ENCODE measurements at places on chromosomes 2 and 18.

DNA sequence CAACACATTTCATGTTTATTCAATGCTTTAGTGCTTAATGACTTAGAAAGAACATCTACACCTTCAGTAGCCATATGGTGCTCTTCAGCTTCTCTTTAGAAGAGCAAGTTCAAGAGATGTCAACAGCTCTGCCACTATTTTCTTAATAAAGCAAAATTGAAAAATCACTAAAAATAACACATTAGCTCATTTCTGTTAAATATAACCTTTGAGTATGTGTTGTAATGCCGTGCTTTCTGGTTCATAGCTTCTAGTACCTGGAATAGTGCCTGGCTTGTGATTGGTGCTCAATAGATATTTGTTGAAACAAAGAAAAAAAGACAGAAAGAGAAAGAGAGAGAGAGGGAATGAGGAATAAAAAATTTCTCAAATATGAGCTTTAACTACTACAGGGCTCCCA lies 349.8 kb upstream of the SPRED2 start:
- DNase-seq = no peak

DNA sequence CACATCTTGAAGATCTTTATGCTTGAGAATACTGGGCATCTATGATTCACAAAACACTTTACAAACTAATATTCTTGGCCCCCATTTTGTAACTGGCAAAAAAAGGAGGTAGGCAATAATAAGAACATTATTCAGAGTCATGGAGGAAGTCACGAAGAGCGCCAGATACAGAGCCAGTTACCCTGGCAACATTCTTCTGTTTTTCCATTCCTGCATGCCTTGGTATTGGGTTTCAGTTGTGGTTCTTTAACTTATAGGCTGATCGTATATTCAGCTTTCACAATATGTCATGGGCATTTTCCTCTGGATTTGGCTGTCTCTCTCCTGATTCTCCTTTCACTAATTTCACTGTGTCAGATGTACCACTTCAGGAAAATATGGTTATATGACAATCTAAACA lies 234.7 kb downstream of the HRH4 start:
- DNase-seq = no peak

GRCh38 chr18:63562284-63562683 lies 20.1 kb downstream of the SERPINB12 start:
- no peak for DNase-seq

DNA sequence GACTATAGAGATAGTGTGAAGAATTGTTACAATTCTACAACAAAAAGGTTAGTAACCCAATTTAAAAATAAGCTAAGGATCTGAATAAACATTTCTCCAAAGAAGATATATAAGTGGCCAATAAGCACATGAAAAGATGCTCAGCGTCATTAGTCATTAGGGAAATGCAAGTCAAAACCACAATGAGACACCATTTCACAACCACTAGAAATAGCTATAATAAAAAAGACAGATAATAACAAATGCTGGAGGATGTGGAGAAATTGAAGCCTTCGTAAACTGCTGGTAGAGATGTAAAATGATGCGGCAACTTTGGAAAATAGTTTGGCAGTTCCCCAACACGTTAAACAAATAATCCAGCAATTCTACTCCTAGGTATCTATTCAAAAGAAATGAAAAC lies 366.5 kb upstream of the POU3F3 start:
- DNase-seq = no peak

DNA sequence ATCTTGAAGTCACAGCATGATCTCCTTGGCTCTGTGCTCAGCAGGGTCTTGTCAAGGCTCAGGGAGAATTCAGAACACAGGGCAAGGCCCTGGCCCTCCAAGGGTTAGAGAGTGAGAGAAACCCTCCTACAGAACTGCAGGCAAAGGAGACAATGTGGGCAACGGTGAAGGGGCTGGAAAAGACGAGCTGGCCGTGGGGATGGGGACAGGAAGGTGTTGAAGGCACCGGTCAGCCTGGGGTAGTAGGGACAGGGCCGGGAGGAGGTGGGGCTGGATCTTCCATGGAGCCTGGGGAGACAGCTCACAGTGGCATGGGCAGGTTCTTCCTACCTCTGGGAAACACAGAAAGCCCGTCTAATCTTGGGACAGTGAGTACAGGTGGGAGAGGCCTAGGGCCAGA lies 92.2 kb upstream of the MCFD2 start:
- DNase-seq = no peak

GRCh38 chr2:21466341-21466927 lies 342.7 kb downstream of the TDRD15 start:
- no peak for DNase-seq

- DNase-seq = no peak
These were observed 26.2 kb upstream of the SNORC start for GRCh38 chr2:232843834-232844233.

DNA sequence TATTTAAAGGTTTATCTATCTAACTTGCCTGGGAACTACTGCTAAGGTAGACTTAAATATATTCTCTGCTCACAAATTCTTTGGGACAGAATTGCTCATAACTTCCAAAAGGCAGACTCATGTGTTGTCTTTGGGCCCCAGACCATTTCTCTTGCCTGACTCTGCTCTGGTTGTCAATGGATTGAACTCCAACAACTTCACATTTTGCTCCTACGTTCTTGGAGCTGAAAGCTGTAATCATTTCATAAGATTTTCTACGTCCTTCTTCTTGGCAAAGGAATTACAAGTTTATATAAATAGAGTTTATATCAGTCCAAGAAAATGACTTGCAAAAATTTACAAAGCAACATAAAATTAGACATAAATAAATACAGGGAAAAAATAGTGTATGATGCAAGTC lies 32.9 kb upstream of the PPM1B start:
- no peak for DNase-seq

- DNase-seq = no peak
These were observed 837.7 kb downstream of the GALR1 start for GRCh38 chr18:78087338-78087737.

GRCh38 chr2:218129458-218130135 lies 3.8 kb downstream of the CXCR2 start:
- DNase-seq = no peak

DNA sequence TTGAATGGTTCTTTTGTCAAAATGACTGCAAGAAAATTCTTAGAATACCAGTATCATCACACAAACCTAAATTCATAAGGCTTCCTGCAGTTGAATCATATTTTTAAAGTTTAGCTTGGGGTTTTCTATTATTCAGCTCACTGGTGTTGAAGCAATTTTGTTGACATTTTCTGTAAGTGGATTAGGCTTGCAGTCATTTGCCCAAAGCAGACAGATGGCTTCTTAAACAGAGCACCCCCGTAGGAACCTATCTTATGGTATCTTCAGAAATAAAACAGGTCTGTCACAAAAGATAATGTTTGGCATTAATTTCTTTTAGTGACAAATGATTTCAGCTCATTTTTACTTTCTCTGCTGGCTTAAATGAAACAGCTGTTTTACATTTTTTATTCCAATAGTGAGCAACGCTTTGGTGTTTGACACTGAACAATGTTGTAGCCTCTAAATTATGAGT lies 331.1 kb downstream of the PLCL1 start:
- DNase-seq = no peak

DNA sequence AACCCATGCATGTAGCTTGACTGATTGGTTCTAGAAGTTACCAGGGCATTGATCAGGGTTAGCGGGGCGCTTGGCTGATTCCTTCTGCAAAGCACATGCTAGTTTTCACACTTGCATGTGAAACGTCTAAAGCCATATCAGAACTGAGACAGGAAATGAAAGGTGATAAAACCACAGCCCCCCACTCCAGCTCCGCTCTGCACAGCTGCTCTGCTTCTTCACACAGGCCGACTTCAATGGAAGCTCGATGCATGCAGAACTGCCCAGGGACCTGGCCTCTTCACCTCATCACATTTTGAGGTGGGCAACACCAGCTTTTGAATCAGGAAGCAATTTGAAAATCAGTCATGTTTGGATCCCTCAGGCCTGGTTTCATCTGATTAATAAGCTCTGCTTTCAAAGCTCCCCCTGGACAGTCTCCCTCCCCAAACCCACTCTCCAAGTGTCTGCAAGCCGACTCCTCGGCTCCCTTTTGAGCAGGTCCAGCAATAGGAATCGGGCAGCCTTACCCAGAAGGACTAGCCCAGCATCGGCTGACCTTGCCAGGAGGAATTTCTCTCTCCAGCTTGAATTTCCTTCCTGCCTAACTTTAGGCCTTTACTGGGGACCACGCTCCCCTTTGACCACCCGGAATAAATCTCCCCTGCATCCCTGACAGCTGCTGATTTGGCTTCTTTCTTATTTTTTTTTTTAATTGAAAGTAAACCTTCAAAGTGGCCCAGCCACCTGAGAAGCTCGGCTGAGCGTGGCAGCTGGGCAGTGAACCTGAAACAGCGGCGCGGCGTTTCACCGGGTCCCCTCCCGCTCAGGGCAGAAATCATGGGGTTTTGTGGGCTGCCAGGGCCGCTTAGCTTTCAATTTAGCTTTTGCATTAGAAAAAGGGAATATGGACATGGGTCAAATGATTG lies 31.7 kb downstream of the HRH4 start:
- no peak for DNase-seq

DNA sequence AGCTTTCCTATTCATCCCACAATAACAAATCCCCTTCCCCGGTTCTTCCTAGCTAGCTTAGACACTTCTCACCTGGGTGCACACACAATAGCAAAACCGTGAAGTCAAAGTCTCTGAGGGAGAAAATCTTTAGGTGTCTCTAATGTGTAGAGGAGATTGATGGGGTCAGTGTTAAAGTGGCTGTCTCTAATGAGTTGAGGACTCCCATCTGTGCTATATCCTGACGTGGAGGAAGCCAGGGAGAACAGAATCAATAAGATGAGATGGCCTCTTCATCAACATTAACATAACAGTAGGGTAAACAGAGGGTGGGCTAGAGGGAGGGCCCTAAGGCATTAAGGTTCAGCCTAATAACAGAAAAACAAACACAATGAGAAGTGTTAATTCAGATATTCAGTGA lies 120.4 kb downstream of the SLC5A7 start:
- no peak for DNase-seq

DNA sequence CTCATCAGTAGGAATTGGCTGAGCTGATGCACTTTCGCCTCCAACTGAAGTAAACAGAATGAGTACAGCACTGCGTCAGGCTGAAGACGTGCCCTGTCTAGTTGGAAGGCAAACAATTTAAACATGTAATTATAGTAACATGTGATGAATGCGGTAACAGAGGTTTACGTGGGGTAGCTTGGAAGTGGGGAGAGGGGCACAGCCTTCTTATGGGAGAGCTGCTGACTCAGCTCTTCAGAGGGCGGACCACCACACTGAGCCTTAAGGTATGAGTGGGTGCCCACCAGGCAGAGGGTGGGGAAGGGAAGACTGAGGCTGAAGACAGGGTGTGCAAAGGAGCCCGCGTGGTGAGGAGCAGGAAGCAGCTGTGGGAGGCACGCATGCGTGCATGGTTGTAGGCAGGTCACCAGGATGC lies 6.2 kb upstream of the EHD3 start:
- no peak for DNase-seq

- DNase-seq = peak; percentile 81
These were observed 8.6 kb upstream of the INPP5D start for GRCh38 chr2:233051241-233052149.

DNA sequence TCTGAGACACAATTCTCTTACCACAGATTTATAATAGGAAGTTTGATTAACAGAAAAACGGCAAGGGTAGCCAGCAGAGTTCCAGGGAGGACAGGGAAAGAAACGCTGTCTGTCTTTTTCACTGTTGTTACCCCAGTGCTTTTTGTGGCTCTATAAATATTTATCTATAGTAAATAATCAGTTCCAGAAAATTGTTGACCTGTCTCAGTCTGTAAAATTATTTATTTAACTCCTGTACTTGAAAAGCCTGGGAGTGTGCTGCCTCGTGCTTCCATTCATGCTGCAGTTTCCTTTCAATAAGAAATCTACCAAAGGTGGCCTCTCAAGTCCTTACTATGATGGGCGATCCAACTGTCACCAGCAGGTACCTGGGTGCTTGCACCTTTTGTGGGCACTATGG lies 102.9 kb downstream of the ETAA1 start:
- no peak for DNase-seq

All from WTC11 (cell line).